ENCODE measurements at places on chromosomes 6 and 20.

DNA sequence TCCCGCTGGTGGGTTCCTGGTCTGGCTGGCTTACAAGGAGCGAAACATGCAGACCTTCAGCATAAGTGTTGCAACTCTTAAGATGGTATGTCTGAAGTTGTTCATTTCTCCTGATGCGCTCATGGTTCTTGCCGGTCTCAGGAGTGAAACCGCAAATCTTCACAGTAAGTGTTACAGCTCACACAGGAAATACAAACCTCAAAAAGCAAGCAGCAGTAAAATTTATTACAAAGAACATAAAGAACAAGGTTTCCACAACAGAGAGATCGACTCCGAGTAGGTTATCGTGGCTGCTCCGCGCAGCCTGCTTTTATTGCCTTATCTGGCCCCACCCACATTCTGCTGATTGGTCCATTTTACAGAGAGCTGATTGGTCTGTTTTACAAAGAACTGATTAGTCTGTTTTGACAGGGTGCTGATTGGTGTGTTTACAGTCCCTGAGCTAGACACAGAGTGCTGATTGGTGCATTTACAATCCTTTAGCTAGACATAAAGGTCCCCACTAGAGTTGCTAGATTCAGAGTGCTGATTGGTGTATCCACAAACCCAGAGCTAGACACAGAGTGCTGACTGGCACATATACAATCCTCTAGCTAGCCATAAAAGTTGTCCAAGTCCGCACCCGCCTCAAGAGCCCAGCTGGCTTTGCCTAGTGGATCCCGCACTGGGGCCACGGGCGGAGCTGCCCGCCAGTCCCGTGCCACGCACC is 39.2 kb downstream of the TRIM27 start:
- DNase-seq = no peak

- no peak for DNase-seq
Observed at GRCh38 chr6:82415820-82416219, 52.2 kb downstream of the TPBG start.

GRCh38 chr6:41255638-41256246 is 27.6 kb downstream of the TREML4 start:
- no peak for DNase-seq

GRCh38 chr6:118758946-118759345 is 107.6 kb upstream of the CEP85L start:
- DNase-seq = no peak

GRCh38 chr6:134590004-134590403 is 272.1 kb upstream of the SGK1 start:
- no peak for DNase-seq
